Activated T-cell treated with anti-CD3 and anti-CD28 coated beads for 48 hours (primary cell): ENCODE measurements at places on chromosomes 11 and 22.

DNA sequence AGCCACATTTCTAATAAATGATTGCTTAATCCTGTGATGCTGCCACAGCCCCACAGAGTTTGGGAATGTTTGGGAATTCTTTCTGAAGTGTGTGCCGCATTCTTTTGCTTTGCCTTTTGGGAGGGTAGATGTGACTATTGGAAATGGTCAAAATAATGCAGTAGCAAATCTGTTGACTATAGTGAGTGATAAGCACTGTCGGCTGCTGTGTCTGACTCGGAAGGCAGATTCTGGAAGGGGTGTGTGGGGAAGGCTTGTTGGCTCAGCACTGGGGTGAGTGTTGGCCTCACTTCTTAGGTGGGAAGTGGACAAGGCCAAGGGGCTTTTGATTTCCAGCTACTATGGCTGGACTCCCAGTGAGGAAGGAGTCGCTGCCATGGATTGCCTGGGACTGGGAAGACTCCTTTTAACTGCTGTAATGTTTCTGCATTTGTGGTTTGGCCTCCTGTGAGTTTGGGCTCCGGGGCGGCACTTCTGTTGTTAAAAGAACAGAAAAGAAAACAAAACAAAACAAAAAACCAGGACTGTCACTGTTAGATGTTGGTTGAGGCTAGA, 20.1 kb downstream of the ZBTB16 start:
- no peak for DNase-seq

- DNase-seq = no peak
Measured at GRCh38 chr11:113960702-113961330, 14.1 kb upstream of the HTR3A start.

DNA sequence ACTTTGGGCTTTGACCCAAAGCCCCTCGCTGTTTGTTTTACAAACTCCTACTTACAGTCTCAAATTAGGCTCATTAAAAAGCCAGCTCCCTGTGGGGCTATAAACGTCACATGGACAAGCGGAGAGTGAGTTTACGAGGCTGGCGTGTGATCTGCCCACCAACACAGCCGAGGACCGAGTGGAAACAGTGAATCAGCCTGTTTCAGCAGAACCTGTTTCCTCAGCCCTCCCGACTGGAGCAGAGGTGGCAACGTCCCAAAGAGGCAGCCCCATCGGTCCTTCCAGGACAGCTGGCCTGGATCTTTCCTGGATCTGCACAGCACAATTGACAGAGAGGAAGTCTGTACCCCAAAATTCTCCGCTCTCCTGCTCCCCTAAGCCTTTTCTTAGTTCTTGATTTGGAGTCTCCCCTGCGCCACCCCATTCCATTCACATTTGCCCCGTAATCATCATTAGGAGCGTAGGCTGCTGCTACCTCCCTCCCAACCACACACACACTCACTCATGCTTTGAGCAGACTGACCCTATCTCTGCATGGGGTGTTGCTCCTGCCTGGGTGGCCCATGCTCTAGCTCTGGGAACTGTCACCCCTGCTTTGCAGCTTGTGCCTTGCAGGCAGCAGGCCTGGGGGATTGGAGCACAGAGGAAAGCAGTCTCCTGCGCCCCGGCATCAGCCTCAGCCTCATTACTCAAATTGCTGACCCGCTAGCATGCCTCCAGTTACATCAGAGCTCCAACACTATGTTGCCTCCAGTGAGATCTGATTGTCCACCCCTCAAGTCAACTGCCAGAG, 117.8 kb downstream of the NAT10 start:
- DNase-seq = no peak

DNA sequence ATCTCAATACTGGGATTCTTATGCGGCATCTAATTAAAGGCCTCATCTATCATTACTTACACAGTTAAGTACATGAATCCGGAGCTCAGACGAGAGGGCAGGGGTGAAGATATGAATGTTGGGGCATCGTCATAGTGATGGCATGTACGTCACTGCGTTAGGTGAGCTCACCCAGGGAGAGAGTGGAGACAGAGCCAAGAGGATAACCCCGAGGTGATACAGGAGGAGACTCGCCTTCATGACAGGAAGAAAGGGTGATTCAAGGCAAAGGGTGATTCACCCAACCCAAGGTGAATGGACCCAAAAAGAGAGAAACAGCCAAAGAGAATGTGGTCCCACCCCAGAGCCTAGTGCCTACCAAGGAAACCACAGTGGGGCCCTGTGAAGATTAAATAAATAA, 132.9 kb upstream of the BLID start:
- no peak for DNase-seq

DNA sequence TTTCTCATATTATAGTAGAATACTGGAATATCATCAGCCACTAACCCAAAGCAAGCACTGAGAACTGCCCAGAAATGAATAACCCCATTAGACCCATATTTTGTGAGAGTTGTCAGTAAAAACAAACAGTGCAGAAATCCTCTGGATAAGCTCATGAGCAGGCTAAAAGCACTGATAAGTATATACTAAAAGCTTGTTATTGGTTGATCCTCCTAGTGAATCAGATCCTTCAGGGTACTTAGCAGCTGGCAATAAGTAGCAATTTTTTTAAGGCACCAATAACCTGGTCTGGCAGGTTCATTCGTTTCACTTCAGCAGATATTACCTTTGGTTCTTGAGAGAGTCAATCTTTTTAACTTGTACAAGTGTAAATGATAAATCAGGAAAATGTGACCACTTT, 1.2 kb downstream of the NOX4 start:
- DNase-seq = no peak

GRCh38 chr11:119223856-119224255, 17.7 kb downstream of the CBL start:
- no peak for DNase-seq

GRCh38 chr11:55503449-55503848, 50.8 kb upstream of the OR4C15 start:
- no peak for DNase-seq

- no peak for DNase-seq
Measured at GRCh38 chr22:49687786-49688515, 139.7 kb downstream of the BRD1 start.

GRCh38 chr11:90288212-90288821, 65.5 kb upstream of the CHORDC1 start:
- DNase-seq = no peak

GRCh38 chr11:27514558-27514957, 8.0 kb upstream of the LIN7C start:
- DNase-seq = no peak

- DNase-seq = no peak
Measured at GRCh38 chr11:68331338-68331947, 19.1 kb downstream of the LRP5 start.

- DNase-seq = no peak
Measured at GRCh38 chr11:110573411-110573810, 138.8 kb downstream of the ARHGAP20 start.

GRCh38 chr11:31768749-31769640, 42.1 kb downstream of the PAX6 start:
- DNase-seq = no peak

DNA sequence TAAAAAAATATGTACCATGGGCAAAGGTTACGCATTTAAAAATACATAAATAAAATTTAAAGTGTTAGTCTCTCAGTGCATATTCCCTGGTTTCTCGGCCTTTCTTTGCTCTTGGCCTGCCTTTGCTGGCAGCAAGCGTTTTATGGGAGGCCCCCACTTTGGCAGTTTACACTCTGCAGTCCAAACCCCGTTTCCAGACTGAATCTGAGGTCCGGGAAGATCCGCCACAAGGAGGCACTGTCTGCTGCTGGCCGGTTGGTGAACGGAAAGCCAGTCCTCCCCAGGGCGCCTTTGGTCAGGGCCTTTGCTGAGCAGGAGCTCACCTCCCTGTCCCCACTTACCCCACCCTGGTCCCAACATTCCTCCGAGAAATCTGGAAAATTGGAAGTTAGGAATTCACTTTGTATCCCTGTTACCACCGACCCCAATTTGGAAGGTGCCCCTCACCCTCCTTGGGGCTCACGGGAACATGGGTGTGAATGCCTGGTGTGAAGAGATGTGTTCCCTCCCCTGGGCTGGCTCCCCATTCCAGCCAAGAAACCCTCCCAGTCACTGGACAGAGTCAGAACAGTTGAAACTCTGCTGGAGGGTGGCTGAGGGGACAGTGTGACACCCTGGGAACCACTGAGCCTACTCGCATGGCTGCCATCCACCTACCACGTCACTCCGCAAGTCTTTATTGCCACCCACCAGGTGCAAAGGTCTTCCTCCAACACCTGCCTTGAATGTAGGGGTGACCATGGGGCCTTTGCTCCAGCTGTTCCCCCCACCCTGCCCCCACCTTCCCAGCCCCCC, 9.4 kb upstream of the SF1 start:
- no peak for DNase-seq

DNA sequence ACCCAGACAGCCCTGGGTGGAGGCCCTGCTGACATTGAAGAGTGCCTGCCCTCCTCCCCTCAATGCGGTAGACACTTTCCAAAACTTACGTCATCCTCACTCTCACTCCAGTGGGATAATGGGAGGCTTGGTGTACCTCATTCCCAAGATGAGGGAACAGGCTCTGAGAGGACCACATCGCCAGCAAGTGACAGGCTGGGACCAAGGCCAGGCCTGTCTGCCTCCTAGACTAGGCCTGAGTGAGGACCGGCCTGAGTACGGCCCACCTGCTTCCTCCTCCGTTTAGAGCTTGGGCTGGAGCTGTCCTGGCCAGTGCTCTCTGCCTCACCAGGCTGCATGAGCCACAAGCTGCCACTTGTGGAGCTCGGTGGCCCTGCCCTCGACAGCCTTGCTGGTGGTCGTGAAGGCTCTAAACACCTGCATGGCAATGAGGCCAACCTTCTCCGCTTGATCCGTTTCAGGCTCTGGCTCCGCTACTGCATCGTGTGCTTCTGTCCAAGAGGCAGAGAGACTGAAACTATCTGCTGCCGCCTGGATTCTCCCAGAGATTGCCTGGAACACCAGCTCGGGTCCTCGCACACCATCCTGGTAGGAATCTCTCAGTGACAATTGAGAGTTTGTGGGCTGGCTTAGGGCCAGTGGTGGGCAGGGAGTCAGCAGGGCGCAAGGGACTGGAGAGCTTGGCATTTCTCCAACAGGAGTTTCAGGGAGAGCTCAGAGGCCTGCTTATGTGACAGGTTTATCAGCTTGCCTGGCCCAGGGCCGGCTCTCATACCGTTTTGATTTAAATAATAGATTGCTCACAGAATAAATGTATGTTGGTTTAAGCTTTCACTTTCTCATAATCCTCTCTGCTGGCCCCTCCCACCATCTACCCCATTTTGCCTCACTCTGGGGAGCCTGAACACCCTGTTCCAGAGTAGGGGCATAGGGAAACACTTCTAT, 9.4 kb downstream of the LRRC75B start:
- DNase-seq = no peak

- DNase-seq = no peak
Measured at GRCh38 chr11:122101625-122102291, 14.3 kb downstream of the BLID start.

- DNase-seq = no peak
Measured at GRCh38 chr11:43819926-43820325, 60.7 kb upstream of the ALKBH3 start.

GRCh38 chr11:120122924-120123683, 14.8 kb downstream of the TRIM29 start:
- DNase-seq = no peak

GRCh38 chr11:111586388-111586831, 15.8 kb upstream of the SIK2 start:
- DNase-seq = no peak

GRCh38 chr11:75432911-75433321, at the start of gene KLHL35:
Gene KLHL35 (minus strand): TSS chr11:75433203. CDS start chr11:75430629, 2,574 bp downstream.
- DNase-seq = no peak

DNA sequence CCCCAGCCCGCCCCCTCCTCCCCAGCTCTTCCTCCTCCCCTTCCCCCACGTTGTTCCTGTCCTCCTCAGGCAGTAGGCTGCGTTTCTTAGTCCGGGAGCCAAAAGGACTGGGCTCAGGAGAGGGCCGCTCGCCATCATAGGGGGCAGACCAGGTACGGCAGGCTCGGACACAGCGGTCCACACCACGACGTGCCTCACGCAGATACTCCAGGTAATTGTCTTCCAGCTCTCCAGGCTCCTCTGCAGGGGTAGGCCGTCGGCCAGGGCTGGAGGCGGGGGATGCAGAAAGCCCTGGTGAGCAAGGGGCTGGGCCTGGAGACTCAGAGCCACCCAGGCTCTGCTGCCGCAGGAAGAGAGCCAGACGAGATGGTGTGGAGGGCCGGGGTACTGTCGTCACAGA, 12.4 kb downstream of the C11orf42 start:
- DNase-seq = no peak
